ENCODE measurements at places on chromosomes 2 and 18.

DNA sequence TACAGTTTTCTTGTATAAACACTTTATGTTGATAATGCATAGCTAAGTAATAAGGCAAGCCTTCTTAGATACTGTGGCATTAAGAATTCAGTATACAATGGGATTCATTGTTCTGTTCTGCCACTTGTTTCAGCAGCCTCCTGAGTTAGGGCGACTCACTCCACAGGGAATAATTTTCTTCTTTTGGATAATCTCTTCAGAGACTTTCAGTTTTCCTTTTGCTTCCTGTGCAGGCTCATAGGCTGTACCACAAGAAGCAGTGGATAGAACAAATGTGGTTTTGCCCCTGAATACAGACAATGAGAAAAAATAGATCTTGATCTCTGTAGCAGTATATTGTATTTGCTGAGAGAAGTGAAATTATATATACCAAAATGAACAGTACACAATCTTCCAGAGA, 298.0 kb downstream of the ZNF407 start:
- no peak for DNase-seq

GRCh38 chr2:1911811-1912210, 167.5 kb upstream of the PXDN start:
- no peak for DNase-seq

DNA sequence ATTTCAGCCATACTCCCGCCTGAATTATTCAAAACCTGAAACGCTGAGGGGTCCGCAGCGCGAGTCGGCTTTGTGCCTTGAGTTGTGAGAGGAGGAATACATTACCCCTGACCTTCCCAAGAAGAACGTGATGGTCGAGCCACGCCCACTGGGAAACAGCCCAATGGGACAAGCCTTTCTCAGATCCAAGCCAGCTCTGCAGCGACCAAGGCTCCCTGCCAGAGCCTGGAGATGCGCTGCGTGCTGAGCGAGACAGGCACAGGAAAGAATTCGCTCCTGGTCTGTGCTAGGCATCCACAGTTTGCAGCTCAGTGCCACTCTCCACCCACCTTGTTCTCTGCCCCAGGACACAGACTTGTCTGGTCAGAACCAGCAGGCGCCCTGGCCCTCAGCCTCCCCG, 74.1 kb upstream of the GLI2 start:
- peak; percentile 62 for DNase-seq

GRCh38 chr2:238861766-238862315, 14.0 kb downstream of the TWIST2 start:
- DNase-seq = no peak

DNA sequence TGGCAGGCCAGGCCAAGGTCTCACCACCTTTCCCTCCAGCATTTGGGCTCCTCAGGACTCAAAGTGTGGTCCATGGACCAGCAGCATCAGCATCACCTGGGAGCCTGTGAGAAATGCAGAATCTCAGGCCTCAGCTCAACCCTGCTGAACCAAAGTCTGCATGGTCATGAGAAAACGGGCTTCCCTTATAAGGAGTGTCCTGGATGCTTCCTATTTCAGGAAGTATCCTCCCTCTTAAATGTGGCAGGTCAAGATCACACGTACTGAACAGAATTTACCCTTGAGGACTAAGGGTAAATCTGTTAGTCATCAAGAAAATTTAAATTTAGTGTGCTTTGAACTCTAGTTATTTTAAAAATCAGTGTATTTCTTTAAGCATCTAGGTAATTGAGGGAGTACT, 11.8 kb downstream of the CD8A start:
- no peak for DNase-seq

GRCh38 chr2:224146356-224147160, 107.5 kb upstream of the SERPINE2 start:
- DNase-seq = no peak

DNA sequence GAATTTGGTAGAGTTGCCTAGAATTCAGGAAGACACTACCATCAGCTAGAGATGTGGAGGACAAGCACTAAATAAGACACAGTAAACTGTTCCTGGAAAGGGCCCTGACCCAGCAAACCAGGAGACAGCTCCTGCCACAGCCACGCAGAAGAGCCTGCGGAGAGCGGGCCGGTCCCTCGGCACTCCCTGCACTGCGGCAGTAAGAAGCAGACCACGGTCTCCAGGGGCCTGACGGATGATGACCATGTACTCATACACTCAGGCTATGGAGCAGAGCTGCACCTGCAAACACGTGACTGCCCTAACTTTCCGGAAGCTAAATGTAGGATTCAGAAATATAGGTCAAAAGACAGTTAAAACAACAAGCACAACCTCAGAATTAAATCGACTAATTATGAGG, 72.9 kb downstream of the ZNF516 start:
- DNase-seq = no peak

GRCh38 chr2:136131484-136131960, 13.6 kb upstream of the CXCR4 start:
- no peak for DNase-seq

DNA sequence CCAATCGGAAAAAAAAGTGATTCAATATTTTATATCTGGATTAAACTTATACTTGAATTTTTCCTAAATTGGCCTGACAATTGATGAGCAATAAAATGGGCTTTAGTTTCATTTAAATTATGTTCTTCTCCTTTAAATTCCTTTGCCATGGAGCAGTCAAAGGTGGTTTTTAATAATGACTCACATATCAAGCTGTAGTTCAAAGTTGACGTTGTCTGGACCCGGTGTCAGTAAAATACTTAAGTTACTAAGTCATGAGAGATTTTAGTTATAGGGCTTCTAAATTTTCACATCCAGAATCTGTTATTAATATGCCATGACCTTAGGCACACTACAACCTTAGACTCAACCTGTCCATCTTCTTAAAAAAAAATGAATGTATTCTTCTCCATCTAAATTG, 62.5 kb downstream of the CDH2 start:
- no peak for DNase-seq

DNA sequence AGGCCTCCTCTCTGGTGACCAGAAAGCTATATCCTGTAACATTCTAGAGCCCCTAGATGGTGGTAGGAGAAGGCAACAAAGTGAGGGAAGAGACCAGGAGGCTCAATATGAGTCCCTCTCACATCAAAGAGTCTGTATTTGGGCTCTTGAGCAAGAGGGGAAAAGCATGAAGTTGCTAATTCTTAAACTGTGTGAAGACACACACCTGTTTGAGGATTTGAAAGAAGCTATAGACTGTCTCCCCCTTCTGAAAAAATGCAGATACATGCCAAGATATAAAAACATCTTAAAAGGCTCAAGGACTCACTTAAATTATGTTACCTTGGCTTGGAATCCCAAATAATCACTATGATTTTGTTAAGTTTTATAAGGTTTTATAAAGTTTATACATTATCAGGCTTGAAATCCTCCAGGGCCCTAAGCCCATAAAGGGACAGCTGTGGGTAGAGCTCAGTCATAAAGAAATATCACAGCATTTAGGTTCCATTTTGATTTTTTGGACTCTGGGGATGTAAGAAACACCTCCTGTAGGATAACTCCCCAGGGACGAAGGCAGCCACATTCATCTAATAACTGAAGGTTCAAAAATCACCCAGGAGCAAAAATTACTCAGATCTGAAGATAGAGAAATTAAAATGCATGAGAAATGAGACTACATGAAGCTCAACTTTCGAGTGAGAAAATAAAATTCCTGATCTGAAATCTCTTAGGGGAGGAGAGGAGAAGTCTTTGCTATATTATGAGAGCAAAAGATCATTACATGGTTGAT, 136.1 kb upstream of the LGALSL start:
- no peak for DNase-seq

DNA sequence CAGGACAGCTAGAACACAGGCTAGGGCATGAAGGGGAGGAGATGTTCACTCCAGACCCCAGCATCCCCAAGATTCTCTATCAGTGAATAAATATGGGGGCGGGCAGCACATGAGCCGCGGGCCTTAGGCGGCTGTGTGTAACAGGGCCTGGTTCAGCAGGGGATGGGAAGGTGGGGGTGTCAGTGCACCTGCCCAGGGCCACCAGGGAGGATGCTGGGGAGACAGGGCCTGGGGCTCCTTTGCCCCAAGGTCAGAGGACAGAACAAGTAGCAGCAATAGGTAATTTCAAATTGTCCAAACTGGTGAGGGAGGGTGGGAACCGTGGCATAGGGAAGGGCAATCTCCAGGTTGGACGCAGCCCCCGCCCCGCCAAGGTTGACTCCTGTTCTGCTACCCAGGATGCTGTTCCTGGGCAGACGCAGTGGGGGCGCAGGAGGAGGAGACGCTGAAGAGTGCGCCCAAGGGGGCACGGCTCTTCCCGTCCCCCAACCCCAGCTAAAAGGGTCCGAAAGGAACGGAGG, 16.2 kb downstream of the CYP26B1 start:
- DNase-seq = no peak

GRCh38 chr2:56376699-56377665, 193.2 kb downstream of the CCDC85A start:
- DNase-seq = no peak

DNA sequence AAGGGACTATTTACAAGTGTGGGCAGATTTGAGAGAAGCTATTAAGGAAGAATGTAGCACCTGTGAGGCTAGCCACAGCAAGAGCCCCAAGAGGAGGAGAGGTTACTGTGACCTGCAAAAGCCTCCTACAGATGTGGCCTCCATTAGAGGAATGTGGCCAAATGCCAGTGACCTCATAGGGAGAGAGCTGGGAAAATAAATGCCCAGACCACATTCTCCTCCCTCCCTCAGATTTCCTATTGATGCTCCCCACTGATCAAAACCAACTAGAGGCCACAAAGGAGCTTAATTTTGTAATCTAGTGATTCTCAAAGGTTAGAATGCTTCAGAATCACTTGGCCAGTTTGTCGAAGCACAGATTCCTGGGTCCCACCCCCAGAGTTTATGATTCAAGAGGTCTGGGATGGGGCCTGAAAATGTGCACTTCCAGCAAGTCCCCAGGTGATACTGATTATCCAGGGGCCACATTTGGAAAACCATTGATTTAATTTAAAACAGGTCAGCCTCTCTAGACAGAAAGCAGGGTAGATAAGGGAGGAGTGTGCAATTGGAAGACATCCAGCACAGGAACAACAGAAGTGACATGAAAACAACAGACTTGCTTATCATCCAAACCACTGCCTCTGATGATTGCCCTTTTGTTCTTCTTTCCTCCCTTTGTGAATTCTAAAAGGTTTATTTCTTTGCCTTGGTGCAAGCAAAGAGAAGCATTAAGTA, 61.2 kb upstream of the RBBP8 start:
- no peak for DNase-seq

DNA sequence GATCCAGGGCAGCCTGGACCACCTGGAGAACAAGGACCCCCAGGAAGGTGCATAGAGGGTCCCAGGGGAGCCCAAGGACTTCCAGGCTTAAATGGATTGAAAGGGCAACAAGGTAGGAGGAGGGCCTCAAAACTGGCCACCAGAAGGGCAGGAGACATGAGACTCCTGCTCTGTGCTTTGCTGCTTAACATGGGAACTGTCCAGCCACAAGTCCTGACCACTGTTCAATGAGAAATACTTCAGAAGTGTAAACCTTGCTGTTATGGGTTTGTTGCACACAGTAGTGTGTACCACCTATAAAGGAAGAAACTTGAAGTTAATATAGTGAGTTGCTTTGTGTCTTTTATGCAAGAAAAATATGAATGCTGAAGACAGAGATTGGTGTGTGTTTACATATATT, 44.2 kb upstream of the MFF start:
- DNase-seq = no peak

GRCh38 chr18:49344096-49344495, 116.3 kb downstream of the DYM start:
- no peak for DNase-seq

DNA sequence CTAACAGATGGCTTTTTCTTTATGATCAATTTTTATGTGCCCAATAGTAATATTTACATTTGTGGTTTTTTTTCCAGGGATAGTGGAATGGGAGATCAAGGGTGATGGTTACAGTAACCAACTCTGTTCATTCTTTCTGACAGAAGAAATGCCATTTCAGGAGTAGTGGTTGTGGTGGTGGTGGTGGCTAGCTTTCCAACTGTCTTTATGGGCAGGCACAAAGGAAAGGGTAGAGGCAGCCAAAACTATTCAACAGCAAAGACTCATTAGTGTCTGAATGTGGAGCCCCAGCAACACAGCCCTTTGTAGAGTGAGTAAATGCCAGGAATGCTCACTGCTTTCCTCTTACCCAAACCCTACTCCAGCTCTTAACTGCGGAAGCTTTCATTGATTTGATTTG, 227.7 kb downstream of the RND3 start:
- no peak for DNase-seq

- no peak for DNase-seq
Measured at GRCh38 chr2:239022437-239023260, 174.8 kb downstream of the TWIST2 start.

GRCh38 chr18:80132180-80132812, 23.2 kb downstream of the ADNP2 start:
- no peak for DNase-seq

DNA sequence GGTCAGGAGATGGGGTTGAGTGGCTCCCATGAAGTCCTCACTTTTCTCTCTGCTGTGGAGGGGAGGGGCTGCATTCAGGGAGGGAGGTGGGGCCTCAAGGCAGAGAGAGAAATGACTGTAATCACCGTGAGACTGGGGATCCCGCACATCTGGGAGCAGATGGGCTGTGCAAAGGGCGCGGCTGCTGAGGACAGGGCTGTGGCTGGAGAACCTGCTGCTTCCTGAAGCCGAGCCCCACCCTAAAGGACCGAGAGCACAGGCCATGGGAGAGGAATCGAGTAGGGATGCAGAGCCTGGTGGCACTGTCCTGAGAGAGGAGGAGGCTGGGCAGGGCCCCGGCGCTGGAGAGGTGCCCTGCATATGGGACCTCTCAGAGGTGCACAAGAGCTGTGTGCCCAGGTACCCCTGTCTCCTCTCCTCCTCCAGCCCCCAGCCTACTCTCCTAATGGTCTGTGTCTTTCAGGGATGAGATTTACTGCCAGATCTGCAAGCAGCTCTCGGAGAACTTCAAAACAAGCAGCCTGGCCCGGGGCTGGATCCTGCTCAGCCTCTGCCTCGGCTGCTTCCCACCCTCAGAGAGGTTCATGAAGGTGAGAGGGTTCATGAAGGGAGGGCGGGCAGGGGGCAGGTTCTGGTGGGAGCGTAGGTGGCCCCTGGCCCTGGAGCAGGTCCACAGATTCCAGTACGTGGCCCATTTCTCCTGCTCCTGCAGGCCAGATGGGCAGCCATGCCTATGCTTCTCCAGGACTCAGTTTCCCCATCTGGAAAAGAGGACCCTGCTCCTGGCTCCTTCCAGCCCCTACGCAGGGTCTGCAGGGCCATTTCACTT, 25.9 kb upstream of the GPR17 start:
- DNase-seq = no peak

- no peak for DNase-seq
Measured at GRCh38 chr18:58861353-58861752, 3.3 kb upstream of the ZNF532 start.

- no peak for DNase-seq
Measured at GRCh38 chr18:9861157-9861556, 24.6 kb upstream of the TXNDC2 start.

All from hippocampal formation (tissue), 2 donors.